ENCODE measurements at places on chromosomes 5 and 9. TPM values are rescaled to one million over a fixed set of nuclear protein-coding genes. Genes with fewer than 3 reads are reported as not detected.
A peak's percentile ranks its signal among the peaks of the same experiment; 100 is the strongest.

Gene ERP44
- total RNA-seq = 18.3 TPM

GRCh38 chr5:170405817-170406216 is 16.6 kb upstream of the KCNMB1 start:
- peaks cover 9% of the 10 kb centered on the region for H3K27me3 ChIP-seq
- peaks cover 9% of the 10 kb centered on the region for H3K4me1 ChIP-seq
- no peaks in the 10 kb centered on the region for H3K36me3 ChIP-seq
- no peak overlapping the region for H3K27ac ChIP-seq
- no peak overlapping the region for H3K4me3 ChIP-seq

DNA sequence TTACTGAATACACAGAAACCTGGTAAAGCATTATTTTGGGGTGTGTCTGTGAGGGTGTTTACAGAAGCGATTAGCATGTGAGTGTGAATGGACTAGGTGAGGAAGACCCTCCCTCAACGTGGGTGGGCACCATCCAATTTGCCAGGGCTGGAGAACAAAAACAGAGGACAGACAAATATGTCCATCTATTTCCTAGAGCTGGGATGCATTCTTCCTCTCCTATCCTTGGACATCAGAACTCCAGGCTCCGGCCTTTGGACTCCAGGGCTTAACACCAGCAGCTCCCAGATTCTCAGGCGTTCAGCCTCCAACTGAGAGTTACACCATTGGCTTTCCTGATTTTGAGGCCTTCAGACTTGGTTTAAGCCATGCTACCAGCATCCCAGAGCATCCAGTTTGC is 65.8 kb upstream of the CHD1 start:
- H3K4me1 ChIP-seq = no peaks in the 10 kb centered on the region
- no peak for DNase-seq
- no peaks in the 10 kb centered on the region for H3K36me3 ChIP-seq
- no peaks in the 10 kb centered on the region for H3K27me3 ChIP-seq
- no peak overlapping the region for H3K27ac ChIP-seq
- H3K4me3 ChIP-seq = no peak overlapping the region

GRCh38 chr9:124659099-124659659 is 111.9 kb downstream of the NR6A1 start:
- peaks cover 44% of the 10 kb centered on the region for H3K4me1 ChIP-seq
- peak overlapping the region; percentile 99 for H3K27ac ChIP-seq
- DNase-seq = peak; percentile 56
- peaks cover 2% of the 10 kb centered on the region for H3K36me3 ChIP-seq

DNA sequence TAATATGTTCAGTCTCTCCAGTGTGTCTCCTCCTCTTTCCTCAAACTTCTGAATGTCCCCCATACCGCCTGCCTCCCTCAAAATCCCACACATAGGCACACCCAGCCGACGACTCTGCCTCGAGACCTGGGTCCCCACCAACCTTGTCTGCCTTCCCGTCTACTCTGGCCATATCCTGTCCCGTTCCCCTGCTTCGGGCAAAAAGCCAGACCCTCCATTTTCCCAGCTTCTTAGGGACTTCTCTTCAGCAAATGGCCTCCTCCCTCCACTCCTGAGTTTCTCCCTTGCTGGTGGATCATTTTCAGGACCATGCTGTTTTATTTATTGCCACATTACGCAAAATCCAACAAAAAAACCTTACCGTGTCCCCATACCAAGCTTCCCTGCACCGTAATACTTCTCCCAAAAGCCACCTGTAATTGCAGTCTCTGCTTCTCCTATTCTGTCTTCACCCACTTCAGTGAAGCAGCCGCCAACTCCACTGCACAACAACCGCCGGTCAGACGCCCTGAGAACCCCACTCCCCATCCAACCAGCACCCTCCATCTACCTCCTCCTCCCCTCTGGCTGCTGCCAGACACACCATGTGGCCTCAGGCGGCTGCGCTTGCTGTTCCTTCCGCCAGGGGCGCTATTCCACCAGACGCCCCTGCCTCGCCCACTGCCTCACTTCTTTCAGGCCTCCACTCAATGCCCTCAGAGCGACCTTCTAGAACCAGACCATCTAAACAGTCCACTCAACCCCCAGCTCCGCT is 117.0 kb downstream of the TRPM6 start:
- no peak overlapping the region for H3K27ac ChIP-seq
- H3K4me1 ChIP-seq = peaks cover 2% of the 10 kb centered on the region
- H3K36me3 ChIP-seq = no peaks in the 10 kb centered on the region
- peaks cover 10% of the 10 kb centered on the region for H3K27me3 ChIP-seq
- no peak for DNase-seq

- peaks cover 11% of the 10 kb centered on the region for H3K4me1 ChIP-seq
- H3K4me3 ChIP-seq = no peak overlapping the region
- H3K27me3 ChIP-seq = no peaks in the 10 kb centered on the region
- no peak overlapping the region for H3K27ac ChIP-seq
- DNase-seq = no peak
- peaks cover 40% of the 10 kb centered on the region for H3K36me3 ChIP-seq
Observed at GRCh38 chr5:41831155-41831554, 39.1 kb downstream of the OXCT1 start.

Gene ZNF346
- total RNA-seq = 48.6 TPM

- DNase-seq = no peak
- H3K27ac ChIP-seq = no peak overlapping the region
- H3K4me3 ChIP-seq = no peak overlapping the region
- H3K4me1 ChIP-seq = no peaks in the 10 kb centered on the region
- no peaks in the 10 kb centered on the region for H3K36me3 ChIP-seq
Observed at GRCh38 chr9:134980516-134980915, 62.8 kb upstream of the FCN1 start.

DNA sequence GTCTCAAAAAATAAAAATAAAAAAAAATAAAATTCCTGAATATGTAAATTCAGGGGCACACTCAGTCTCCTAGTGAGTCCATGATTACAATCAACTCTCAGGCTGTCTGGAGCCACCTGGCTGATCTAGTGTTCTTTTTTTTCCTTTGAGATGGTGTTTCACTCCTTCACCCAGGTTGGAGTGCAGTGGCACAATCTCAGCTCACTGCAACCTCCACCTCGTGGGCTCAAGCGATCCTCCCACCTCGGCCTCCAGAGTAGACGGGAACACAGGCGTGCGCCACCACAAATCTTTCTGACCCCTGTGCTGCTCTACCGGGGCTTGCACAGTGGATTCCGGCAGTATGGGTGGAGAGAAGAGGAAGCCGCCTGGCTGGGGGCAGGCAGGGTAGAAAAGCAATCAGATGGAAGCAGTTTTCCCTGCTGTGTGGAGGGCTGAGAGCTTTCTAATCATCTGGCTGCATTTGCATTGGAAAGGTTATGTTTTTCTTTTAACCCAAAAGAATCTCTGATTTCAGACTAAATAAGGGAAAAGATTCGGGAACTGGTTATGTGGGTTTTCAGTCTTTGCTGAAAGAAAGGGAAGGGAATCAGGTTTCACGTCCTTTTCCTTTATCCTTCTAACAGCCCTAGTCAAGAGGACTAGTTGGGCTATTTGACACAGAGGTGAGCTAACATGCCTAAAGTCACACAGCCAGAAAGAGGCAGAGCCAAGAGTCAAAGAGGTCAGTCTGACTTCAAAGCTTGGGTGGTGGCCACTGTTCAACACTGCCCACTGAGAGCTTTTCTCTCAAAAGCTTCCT is 26.3 kb upstream of the CORO2A start:
- no peak overlapping the region for H3K4me3 ChIP-seq
- no peak for DNase-seq
- H3K36me3 ChIP-seq = no peaks in the 10 kb centered on the region
- peak overlapping the region; percentile 77 for H3K27ac ChIP-seq
- no peaks in the 10 kb centered on the region for H3K27me3 ChIP-seq

Gene AQP7
- 1.7 TPM for total RNA-seq

DNA sequence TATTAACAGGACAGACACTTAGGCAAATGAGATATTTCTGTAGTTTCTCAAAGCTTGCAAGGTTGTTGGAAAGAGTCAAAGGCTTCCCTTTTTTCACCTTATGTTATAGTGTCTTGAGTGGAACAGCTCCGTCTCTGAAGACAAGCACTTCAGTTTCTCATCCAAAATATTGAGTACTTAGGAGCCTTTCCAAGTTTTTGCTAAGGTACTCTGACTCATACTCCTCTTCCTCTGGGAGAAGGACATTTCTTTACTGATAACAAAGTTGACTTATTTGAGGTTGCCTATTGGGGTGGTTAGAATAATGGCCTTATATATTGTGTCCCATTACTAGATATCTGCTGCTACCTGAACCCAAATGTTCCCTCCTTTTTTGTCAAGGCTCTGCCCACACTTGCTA is 869.6 kb downstream of the MAT2B start:
- peaks cover 1% of the 10 kb centered on the region for H3K4me1 ChIP-seq
- H3K36me3 ChIP-seq = peaks cover 4% of the 10 kb centered on the region
- no peak overlapping the region for H3K4me3 ChIP-seq
- DNase-seq = no peak

Gene FAM174A
- 12.0 TPM for total RNA-seq

- peak overlapping the region; percentile 28 for H3K27ac ChIP-seq
- H3K27me3 ChIP-seq = no peaks in the 10 kb centered on the region
- DNase-seq = no peak
Observed at GRCh38 chr9:135908093-135908753, 877 bp upstream of the CAMSAP1 start.

- H3K4me3 ChIP-seq = no peak overlapping the region
- no peaks in the 10 kb centered on the region for H3K36me3 ChIP-seq
- H3K4me1 ChIP-seq = peaks cover 16% of the 10 kb centered on the region
Observed at GRCh38 chr5:40486437-40487275, 193.1 kb upstream of the PTGER4 start.

GRCh38 chr9:77498891-77499290 is 149.2 kb downstream of the GNA14 start:
- peaks cover 19% of the 10 kb centered on the region for H3K4me1 ChIP-seq
- no peaks in the 10 kb centered on the region for H3K27me3 ChIP-seq
- no peak overlapping the region for H3K4me3 ChIP-seq
- H3K36me3 ChIP-seq = no peaks in the 10 kb centered on the region
- H3K27ac ChIP-seq = peak overlapping the region; percentile 56

Gene PTPN3
- total RNA-seq = 7.5 TPM

Gene PLAC8L1
- 2.6 TPM for total RNA-seq

Gene OTP
- total RNA-seq = not detected

Gene ADAMTS16
- 27.6 TPM for total RNA-seq

DNA sequence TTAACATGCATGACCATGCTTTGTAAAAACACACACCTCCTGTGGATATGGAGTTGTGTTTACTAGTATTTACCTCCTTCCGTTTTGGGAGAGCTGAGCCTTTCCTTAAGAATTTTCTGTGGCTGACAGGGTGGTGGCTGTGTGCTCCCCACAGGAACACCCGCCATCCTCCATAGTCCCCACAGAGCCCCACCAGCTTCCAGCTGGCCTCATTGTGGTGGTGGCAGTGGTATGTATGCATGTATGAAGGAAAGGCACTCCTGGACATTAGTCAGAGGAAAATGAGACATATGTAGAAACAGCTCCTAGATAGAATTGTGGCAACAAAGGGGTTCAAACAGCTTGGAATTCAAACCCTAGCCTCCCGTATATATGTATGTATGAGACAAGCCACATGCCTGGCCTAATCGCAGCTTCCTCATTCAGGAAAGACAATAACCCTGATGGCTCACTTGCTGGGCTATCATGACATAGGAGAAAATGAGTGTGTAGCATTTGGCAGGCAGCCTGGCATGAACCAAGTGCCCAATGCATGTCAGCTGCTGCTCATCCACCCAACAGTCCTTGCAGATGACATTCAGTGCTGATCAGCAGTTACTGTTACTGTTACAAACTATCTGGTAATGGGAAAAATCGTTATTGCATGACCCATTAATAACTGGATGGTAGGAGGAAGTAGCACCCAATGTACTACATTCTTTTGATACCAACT is 459.7 kb downstream of the EBF1 start:
- no peak overlapping the region for H3K27ac ChIP-seq
- H3K36me3 ChIP-seq = no peaks in the 10 kb centered on the region
- no peak overlapping the region for H3K4me3 ChIP-seq
- H3K27me3 ChIP-seq = peaks cover 7% of the 10 kb centered on the region

GRCh38 chr5:10353241-10354047 is at the start of gene MARCHF6:
MARCHF6 (plus strand) TSS chr5:10353695; CDS start chr5:10353899, 204 bp downstream.
- H3K27me3 ChIP-seq = no peaks in the 10 kb centered on the region
- DNase-seq = peak; percentile 94

GRCh38 chr5:149733129-149733900 is 3.2 kb downstream of the PPARGC1B start:
- H3K27ac ChIP-seq = no peak overlapping the region
- H3K4me1 ChIP-seq = peaks cover 4% of the 10 kb centered on the region
- no peaks in the 10 kb centered on the region for H3K36me3 ChIP-seq
- DNase-seq = no peak
- H3K27me3 ChIP-seq = peaks cover 68% of the 10 kb centered on the region

Gene IFNA13
- 0.66 TPM for total RNA-seq

Gene SPATA6L
- total RNA-seq = 5.5 TPM

DNA sequence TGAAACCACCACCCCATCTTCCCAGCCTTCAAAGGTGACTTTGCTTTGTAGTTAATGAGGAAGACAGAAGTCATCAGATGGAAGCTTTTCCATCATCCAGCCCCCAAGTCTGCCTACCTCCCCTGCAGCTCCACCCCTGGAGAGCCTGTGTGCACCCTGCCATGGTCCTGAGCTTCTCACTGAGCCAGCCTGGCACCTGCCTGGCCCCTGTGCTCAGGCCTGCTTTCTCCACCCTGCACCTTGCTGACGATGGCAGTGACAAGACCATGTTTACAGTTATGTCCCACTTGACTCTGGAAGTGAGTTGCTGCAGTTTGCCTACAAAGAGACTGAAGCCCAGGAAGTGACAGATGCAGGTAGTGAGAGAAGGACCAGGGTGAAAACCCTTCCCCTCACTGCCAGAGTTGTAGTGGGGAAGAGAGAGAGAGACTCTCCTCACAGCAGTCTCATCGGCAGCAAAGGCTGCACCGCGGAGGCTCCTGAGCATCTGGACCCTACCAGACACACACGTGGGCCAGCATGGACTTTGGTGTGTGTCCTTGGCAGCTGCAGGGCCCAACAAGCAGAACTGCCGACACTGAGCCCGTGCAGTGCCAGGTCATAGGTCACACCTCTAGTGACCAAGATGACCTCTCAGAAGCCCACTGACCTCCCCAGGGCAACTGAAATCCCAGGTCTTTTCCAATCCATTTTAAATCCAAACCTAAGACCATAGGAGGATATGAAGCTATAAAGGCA is 107.1 kb downstream of the CACNA1B start:
- no peak overlapping the region for H3K27ac ChIP-seq
- H3K4me1 ChIP-seq = no peaks in the 10 kb centered on the region
- no peak for DNase-seq
- H3K4me3 ChIP-seq = no peak overlapping the region

GRCh38 chr9:21119093-21119770 is 22.4 kb downstream of the IFNW1 start:
- no peak overlapping the region for H3K27ac ChIP-seq
- H3K27me3 ChIP-seq = no peaks in the 10 kb centered on the region
- H3K4me3 ChIP-seq = no peak overlapping the region
- DNase-seq = no peak

Gene CDH18
- 3.7 TPM for total RNA-seq

Gene RLN2
- 3.8 TPM for total RNA-seq
